NCI-H2081 (cell line): ENCODE measurements at places on chromosomes 16 and 17.

DNA sequence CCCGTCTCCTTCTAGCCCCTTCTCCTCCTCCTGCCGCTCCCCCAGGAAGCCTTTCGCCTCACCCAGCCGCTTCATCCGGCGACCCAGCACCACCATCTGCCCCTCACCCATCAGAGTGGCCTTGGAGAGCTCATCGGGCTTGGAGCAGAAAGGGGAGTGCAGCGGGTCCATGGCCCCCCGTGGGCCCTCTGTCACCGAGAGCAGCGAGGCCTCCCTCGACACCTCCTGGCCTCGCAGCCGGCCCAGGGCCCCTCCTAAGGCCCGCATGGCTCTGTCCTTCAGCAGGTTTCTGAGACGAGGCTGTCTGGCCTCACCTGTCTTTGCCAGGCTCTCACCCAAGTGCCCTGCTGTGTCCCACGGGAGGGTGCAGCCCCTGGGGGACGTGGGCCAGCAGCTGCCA, 87.9 kb downstream of the RGS9 start:
- DNase-seq: no peak

GRCh38 chr16:11076259-11077018, 132.1 kb downstream of the CLEC16A start:
- no peak for DNase-seq

- no peak for DNase-seq
Observed at GRCh38 chr17:72906306-72906705, 186.2 kb downstream of the SLC39A11 start.

GRCh38 chr17:48843187-48843900, 12.5 kb downstream of the CALCOCO2 start:
- DNase-seq: no peak

DNA sequence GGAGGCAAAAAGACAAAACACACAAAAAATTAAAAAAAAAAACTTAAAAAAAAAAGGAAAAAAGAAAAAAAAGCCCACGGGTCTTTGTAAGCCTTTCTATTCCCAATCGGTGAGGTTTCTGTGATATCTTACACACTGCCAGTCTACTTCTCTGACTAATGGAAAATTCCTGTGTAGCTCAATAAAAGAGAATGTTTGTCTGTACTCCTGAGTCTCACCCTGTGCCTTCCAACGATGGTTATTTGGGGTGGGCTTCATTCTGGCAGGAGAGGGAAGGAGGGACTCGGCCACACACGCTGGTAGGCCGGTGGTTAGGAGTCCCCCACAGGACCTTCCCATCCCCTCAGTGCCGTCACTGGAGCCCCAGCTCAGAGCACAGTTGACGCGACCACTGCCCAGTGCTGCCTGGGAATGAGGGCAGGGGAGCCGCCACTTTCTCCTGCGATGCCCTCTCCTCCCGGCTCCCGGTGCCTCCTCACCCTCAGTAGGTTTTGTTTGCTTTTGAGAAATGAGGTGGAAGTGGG, 68.0 kb downstream of the AMFR start:
- DNase-seq: no peak
